ENCODE measurements at places on chromosomes 2 and 18.

DNA sequence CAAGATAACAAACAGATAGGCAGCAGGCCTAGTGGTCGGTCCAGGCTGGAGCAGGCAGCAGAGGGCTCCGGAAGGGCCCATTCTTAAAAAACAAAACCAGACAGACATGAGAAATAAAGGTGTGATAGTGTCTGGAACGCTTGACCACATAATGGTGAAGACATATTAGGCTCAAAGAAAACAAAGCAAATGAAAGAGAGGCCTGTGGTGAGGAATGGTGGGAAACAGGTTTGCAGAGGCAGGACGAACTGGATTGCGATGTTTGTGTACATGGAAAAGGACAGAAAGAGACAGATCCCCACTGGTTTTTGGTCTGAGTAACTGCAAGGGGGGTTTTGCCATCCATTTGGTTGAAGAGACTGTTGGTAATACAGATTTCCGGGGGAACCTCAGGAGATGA is 19.9 kb downstream of the QPCT start:
- DNase-seq: no peak

DNA sequence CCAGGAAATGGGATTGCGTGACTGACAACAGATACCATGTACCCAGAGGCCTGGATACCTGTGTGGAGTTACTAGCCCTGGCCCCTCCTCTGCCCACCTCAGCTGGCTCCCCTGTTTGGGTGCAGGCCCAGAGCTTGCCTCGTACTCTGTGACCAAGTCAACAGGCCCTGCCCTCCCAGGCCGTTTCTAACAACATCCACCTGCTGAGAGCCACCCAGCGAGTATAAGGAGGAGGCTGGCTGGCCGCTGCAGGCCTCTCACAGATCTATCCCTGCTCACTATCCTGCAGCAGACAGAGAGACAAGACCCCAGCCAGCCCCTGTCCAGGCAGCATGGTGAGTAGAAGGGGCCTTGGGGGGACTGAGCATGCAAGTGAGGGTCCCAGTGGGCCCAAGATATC is 12.5 kb upstream of the TUBA4A start:
- DNase-seq: no peak

GRCh38 chr18:32439802-32440201 is 30.9 kb downstream of the GAREM1 start:
- DNase-seq: no peak

DNA sequence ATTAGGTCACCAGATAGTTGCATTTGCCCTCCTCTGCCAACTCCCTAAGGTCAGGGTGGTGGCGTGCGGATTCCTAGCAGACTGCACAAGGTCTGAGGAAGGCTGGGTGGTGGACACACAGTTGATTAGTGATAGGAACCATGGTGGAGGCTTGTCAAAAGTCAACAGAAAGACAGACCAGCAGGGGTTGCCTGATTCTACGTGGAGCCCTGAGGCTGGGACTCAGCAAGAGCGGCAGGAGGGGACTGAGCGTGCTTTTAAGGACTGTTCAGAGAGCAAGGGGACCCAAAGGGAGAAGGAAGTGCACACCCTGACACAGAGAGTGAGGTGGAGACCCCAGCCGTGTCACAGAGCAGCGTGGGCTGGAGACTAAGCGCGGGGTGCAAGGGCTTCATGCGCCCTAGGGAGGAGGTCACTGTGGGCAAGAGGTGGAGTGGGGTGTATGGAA is 513.2 kb downstream of the RNF144A start:
- DNase-seq: no peak

- no peak for DNase-seq
Measured at GRCh38 chr18:49247781-49248180, 212.7 kb downstream of the DYM start.

Measured in right kidney (tissue), 9 donors.